ENCODE measurements at places on chromosomes 6 and 20.

DNA sequence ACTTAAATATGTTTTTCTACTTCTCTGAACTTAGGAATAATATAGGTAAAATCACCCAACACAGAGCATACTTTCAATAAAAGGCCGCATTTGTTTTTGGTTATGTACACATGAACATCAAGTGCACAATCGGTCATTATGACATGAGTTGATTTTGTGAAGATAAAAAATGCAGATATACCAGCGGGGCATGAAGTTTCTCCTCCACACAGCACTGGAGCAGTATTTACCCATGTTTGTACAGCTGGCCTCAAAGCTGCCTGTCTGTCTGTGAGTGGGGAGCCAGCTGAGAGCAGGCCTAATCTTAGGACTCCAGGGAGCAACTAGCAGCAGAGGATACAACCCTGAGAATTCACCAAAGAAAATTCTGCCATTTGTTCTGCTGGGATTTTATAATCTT, 206.5 kb downstream of the TPBG start:
- no peak for DNase-seq

DNA sequence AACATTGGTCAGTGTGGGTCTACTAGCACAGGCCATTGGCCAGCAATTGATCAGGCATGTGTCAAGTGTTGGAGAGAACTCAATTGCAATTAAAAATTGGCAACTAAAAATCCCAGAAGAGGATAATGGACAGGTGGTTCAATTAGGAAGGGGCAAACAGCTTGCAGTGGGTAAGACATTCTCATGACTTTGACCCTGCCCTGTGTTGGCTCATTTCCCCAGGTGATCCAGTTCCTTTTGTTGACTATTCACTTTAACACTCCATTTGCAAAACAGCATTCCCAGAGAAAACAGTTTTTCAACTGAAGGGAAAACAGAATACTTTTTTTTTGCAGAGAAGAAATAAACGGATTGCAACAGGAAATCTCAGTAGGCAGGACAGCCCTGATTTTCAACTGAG, 28.9 kb upstream of the SCGN start:
- no peak for DNase-seq

GRCh38 chr6:13892017-13892645, 32.6 kb upstream of the RNF182 start:
- no peak for DNase-seq

DNA sequence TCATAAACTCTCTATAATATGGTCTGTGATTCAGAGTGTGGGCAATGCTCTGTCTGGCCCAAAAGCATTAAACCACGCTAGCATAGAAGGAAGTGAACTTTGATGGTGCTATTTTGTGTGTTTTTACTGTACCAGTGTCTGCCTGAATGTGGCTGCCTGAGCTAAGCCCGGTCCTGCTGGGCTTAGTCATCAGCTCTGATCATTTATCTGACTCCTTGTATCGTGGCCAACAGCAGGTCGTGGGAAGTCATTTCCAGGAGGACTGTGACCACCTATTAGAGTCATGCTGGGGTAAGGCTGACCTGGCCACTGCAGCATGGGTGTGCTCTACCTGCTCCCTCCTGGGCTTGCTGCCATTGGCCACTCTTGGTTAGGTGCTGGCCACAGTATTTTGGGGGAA, 239.1 kb upstream of the CEP162 start:
- no peak for DNase-seq

DNA sequence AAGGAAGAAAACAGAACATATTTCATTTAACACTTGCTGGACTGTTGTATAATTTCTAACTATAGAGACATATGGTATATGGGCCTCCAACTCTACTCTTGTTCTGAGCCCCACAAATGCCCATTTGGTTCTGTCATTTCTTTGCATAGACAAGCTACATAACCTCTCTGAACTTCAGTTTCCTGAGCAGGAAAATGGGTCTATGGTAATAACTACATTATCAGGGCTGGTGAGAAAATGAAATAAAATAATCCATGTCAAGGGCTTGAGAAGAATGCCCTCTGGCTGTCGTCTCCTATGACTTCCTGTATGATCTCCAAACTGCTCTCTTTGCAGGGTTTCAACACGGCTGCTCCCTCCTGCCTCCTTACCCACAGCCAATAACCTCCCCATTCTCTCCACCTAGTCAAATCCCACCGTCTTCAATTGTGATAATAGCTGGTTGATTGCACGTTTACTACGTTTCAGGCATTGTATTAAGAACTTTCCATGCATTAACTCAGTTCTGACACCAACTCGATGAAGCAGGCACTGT, 12.0 kb downstream of the ZCCHC3 start:
- DNase-seq = no peak

DNA sequence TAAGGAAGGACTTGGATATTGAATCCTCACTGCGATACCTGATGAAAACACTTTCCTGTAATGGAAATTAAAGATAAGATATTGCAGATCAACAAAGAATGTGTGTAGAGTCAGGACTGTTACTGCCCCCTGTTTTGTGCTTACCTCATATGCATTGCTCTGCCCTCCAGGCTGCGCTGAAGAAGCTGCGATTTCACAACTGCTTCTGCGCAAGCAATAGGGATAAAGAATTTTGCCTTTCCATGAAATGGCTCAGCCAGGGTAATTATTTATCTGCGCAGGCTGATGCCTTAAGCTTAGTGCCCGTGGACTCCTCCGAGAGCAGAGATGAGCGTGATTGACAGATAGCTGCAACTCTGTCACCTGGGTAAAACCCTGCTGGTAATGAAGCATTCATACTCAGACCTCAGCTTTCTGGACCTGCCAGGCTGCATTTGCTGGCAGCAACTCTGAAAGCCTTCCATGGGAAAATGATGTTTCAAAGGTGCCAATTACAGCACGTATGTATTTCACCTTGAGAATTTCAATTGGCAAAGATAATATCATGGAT, 370.6 kb downstream of the SAMD5 start:
- no peak for DNase-seq

DNA sequence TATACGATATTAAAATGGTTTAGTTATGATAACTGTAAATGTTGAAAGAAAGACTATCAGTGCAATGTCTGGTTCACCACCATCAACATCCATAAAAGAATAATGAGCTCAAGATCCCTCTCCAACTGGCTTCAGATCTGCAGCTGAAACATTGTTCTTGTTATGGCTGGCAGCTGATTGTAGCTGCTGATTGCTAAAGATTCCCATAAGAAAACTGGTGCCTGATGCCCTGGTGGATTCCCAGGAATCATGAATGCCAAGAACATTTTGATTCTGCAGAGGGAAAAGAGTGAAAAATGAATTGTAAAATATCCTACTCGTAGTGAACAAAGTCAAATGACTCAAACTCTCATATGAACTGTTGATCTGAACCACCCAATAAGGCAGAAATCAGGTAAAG, 1160.2 kb downstream of the EPHA7 start:
- DNase-seq = no peak

GRCh38 chr20:356745-357144, 9.8 kb downstream of the NRSN2 start:
- DNase-seq = no peak

DNA sequence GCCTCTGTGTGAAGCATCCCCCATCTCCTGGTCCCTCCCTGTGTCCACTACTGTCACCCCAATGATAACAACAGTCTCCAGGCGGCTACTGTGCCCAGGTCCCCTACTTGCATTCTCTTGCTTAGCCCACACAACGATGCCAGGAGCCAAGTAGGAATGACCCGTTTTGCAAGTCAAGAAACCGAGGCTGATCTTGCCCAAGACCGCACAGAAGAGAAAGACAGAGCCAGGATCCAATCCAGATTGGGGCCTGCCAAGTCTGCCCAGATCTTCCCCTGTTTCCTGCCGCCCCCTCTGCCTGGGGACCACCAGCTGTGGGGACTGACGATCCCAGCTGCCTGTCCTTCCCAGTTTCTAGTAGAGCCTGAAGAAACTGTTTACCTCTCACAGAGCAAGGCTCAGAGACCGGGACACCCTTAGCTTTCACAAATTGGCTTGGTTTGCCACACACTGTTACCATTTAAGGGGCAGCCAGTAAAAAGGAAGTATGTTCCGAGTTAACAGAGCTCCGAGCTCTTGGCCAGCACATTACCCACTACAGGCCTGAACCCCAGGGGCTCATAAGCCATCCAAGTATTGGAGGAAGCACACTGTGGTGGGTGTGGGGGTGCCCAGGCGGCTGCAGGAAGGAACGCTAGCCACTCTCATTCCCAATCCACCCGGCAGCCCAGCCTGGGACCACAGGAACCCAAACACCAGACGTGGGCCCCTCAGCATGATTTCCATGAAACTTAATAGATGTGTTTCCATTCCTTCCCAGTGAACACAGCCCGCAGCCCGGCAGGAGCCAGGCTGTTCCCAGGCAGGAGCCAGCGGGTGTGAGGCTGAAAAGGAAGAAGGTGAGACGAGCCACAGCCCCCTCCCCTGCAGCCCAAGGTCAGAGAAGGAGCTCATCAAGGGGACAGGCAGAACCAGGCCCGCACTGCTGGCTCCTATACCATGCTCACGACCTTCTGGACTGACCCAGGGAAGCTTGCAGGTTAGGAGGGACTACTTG, 7.9 kb downstream of the KIAA1755 start:
- no peak for DNase-seq

- DNase-seq = no peak
Observed at GRCh38 chr6:40888456-40888990, 150.5 kb downstream of the UNC5CL start.

GRCh38 chr20:47817573-47817972, 32.3 kb upstream of the SULF2 start:
- DNase-seq = no peak

DNA sequence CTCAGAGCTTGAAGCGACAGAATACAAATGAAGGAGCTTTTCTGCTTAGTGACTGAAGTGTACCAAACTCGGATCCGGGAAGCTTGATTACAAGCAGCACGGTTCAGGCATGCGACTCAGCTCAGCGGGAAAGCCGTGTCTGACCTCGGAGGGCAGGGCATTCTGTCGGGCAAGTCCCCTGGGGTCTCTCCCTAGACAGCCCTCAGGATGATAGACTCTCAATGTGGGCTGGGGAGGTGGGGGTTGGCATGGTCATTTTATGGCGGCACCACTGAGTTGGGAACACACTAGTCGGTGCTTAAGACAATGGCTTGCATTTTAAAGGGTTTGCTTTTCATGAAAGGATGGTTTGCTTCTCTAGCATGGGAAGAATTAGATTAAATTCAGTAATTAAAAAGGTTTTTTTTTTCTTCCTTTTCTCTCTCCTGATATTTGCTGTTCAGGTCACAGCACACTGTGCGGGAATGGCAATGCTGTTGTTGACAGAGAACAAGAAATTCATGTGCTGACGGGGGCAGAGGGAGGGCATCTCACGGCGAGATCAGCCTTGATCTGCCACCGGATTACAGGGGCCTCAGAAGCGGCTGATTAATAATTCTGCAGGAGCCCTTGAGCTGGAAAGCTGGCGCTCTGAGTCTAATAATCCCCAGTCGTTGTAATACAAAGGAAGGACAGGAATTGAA, 80.7 kb upstream of the TRAF3IP2 start:
- DNase-seq = no peak

DNA sequence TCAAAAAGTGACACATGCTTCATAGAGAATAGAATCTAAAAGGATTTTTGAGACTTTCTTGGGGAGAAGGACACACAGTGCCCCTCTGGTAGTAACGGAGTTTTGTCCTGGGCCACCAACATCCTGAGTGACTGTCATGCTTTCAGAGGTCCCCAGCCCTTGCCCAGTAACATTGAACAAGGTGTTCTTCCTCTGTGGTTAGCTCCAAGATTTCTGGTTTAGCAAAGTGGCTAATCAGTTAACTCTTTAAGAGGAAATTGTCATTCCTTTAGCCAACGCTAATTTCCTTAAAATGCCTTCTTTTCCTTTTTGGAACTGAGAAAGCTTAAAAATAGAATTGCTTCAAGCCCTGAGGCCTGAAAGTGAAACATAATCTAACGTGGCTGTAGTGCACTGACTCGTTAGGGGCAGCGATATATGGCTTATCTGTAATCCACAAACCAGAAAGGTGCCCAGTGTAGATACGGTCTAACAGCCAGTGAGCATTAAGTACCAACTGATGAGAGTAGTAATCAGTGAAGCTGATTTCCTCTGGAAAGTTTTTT, 7.8 kb downstream of the E2F3 start:
- no peak for DNase-seq

DNA sequence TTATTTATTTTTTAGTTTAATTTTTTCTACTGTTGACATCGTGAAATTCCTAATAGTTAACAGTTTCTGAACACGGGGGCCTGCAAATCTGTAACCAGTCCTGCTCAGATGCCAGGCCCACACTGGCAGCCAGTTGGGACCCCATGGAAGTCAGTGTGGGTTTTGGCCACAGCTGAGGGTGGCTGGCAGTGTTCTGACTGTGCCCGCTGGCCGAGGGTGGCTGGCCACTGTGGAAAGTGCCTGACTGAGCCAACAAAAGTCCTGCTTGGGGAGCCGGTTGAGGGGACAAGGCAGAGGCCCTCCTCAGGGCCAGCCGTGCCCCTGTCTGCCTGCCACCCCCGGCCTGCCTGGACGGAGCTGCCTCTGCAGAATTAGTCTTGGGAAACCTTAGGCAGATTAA, 4.1 kb upstream of the PMEPA1 start:
- DNase-seq = no peak

- DNase-seq = no peak
Observed at GRCh38 chr20:38211200-38212097, 46.4 kb upstream of the TGM2 start.

DNA sequence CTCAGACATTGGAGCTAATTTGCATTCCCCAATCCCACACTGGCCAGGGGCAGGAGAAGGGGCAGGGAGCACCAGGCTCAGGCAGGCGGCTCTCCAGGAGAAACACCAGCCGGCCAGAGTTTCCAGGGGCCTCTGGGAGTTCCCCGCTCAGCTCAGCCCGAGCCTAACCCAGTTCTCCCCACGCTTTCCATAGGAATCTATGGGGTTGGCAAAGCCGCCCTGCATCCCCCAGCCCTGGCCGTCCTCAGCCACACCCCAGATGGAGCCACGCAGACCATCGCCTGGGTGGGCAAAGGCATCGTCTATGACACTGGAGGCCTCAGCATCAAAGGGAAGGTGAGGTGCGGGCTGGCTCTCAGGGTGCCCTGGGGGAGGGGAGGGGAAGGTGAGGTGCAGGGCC, 8.2 kb downstream of the NPEPL1 start:
- DNase-seq = no peak

GRCh38 chr20:53679597-53680309, 86.1 kb upstream of the ZNF217 start:
- DNase-seq = no peak

All from effector CD4-positive, alpha-beta T cell (primary cell).